ENCODE measurements at places on chromosomes 13 and 19.

GRCh38 chr19:1085053-1085658, 10.0 kb downstream of the POLR2E start:
- DNase-seq, result no peak

DNA sequence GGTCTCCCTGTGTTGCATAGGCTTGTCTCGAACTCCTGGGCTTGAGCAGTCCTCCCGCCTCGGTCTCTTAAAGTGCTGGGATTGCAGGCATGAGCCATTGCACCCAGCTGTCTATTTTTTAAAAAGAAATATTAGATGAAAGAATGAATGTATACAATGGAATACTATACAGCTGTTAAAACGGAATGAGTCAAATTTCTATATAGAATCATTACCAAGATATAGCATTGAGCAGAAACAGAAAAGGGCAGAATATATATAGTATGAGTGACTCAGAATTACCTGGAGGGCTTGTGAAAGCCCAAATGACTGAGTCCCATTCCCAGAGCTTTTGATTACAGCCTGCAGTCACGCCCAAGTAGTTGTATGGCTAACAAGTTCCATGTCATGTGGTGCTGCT, 4.4 kb downstream of the DACT3 start:
- DNase-seq, result no peak

- peak; percentile 64 for DNase-seq
Observed at GRCh38 chr13:28601581-28601980, 57.3 kb upstream of the POMP start.

DNA sequence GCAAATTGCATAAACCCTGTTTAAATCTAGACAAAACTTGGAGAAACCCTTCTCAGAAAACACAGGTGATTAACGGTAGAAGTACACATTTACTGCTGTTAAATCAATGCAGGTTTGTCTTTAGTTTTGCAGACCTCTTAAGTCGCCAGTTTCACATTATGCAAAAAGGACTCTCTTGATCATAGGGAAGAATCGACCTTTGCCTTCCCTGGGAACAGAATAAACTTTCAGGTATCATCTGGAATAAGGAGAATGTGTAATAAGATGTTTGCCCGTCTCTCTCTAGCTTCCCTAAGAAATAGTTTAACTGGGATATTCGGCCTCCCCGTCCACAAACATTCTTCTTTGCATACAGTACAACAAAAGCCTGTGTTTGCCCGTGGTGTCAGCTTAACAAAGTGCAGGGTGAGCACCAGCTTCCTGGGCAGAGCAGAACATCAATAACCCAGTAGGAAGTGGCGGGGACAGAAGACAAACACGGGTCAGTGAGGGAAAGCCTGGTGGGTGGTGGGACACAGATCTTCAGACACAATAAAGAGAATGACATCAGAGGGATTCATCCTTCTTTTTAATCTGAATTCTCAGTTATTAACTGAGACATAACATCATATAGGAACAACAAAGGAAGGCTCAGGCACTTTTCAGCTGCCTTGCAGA, 1077.7 kb upstream of the SLC10A2 start:
- no peak for DNase-seq

DNA sequence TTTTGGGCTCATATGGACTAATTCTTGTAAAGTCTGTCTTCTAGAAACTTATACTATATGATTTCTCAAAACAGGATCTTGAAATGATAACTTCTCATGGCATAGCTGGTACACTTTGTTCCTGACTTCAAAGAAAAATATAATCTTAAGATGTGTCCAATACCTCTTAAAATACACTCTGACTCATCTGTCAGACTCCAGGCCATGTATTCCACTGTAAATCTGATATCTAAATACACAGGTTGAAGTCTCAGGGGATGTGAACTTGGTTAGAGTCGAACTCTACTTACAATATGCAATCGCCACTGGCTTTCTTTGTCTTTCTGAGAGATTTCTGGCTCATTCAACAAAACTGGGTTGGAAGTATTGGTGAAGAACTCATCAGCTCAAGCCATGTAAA, 99.8 kb downstream of the LACC1 start:
- no peak for DNase-seq

DNA sequence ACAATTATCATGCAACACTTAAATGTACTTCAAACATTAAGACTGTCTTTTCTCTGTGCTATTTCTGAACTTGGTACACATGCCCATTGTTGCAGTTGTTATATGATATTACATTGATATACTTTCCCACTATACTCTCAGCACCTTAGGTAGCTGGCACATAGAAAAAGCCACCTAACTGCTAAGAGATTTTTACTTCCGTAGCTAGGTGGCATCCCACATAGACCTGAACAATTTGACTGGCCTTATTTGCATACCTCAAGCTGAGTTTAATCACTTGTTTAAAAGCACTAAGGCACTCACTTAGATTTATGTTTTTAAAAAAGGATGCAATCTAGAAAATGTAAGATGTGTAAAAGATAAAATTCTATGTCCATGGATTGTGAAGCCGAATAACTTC, 194.2 kb downstream of the POU4F1 start:
- no peak for DNase-seq

DNA sequence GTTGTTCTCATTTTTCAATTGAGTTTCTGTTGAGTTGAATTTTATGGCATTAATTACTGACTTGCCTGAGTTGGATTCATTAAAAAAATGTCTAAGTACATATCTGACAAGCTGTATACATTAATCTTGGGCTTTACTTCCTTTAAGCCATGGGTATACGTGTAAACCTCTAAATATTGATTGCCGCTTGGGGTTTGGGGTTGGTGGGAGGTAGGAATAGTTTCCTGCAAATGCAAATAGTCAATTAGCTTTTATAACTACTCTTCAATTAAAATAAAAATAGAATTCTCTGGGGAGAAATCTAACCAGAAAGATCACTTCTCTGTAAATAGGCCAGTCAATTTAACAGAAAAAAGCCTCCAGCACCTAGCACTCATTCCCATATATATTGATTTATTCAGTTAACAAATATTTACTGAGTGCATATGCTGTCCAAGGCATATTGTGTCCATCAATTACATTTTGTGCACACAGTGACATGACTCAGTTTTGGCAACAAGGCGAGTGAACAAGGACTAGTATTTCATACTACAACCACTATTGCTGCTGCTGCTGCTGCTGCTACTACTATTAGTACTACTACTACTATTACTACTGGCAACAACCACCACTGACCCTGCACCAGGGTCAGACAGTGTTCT, 306.8 kb downstream of the RFC3 start:
- DNase-seq, result no peak

DNA sequence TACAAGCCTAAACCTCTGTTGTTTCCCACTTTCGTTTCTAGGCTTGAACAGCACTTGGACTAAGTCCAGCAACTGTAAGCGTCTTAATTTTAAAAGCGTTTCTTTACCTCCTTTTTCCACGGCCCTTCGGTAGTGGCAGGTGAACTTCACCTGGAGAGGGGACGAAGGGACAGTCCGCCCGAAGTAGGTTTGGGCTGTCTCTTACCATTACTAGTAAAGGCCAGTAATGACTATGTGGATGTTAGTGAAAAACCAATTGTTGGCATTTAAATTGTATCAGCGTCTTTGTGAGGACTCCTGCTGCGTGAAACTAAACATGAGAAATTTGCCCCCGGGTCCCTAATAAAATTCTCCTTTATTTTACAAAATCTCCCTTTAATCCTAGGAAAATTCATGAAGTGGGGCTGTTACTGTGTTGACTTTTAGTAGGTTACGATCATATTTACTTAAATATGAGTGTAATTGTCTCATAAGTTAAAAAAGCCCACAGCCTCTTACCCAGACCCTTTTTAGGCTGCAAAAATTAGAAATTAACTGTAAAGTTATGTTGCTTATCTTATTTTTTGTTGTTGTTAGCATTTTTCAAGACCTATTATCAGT, 983 bp downstream of the ITM2B start:
- no peak for DNase-seq

- no peak for DNase-seq
Observed at GRCh38 chr19:45862271-45862563, 730 bp downstream of the SYMPK start.

DNA sequence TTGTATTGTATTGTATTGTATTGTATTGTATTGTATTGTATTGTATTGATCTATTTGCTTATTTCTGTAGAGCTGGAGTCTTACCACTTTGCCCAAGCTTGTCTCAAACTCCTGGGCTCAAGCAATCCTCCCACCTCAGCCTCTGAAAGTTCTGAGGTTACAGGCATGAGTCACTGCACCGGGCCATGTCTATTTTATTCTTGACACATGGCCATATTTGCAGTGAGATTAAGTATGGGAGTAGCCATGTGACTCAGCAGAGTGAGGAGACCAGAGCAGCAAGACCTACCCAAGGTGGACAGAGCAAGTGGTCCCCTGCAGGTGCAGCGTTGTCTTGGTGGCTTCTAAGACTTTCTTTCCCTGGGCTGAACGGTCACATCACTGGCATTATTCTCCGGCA, 49.1 kb upstream of the UBAC2 start:
- DNase-seq, result no peak

- peak; percentile 42 for DNase-seq
Observed at GRCh38 chr13:102799426-102800144, 666 bp downstream of the BIVM start.

- no peak for DNase-seq
Observed at GRCh38 chr19:15563931-15564330, 51.1 kb upstream of the CYP4F8 start.

GRCh38 chr19:11159598-11160439, 4.2 kb upstream of the SPC24 start:
- no peak for DNase-seq

DNA sequence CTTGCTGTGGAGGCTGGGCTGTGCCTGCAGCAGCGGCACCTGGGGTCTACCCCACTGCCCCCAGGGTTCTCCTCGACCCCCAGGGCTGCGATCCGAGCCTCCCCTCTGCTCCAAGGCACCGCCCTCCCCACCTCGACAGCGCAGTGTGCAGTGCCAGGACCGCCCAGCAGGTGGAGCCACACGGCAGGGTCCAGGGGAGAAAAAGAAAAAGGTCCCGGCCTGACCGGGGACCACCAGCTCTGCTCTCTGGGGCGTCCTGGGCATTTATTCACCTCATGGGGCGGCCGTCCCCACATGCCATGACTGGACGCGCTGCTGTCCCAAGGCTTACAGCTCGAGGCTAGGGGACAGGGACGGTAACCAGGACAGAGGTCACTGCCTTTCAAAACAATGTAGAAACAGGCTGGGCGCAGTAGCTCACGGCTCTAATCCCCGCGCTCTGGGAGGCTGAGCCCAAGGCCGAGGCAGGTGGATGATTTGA, 10.6 kb downstream of the REXO1 start:
- no peak for DNase-seq

- DNase-seq, result peak; percentile 86
Observed at GRCh38 chr19:17932485-17933338, at the start of gene CCDC124. TSS of gene CCDC124 (plus strand) at chr19:17933015. CDS start at chr19:17936421, 3,406 bp downstream.

DNA sequence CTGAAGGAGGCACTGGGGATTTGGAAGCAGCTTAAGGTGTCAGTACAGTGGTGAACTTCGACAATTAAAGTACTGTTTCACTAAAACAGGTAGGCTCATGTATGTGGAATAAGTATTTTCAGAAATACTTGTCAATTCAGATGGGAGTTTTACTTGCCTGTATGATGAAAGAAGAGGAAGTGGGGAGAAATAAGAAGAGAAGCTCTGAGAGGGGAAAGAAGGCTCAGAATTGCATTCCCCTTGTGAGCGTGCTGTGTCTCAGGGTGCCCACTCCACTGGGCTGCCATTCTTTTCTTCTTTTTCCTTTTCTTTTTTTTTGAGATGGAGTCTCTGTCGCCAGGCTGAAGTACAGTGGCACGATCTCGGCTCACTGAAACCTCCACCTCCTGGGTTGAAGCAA, 38.6 kb upstream of the RNF17 start:
- DNase-seq, result no peak

GRCh38 chr13:104436555-104436954, 1370.3 kb upstream of the SLC10A2 start:
- no peak for DNase-seq

- DNase-seq, result no peak
Observed at GRCh38 chr19:7295912-7296536, 1.8 kb upstream of the INSR start.

DNA sequence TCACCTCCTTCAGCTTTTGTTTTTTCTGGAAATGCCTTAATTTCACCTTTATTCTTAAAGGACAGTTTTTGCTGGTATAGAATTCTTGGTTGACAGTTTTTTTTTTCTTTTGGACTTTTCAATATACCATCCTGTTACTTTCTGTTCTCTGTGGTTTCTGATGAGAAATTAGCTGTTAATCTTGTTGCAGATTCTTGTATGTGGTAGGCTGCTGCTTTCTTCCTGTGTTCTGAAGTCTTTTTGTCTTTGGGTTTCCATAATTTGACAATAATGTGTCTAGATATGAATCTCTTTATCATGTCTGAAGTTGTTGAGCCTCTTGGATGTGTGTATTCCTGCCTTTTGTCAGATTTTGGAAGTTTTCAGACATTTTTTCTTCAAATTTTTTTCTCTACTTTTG, 12.0 kb downstream of the ZNF283 start:
- no peak for DNase-seq

GRCh38 chr13:106691341-106691740, 123.4 kb upstream of the ARGLU1 start:
- no peak for DNase-seq

- no peak for DNase-seq
Observed at GRCh38 chr13:30803749-30804148, 68.4 kb downstream of the ALOX5AP start.

DNA sequence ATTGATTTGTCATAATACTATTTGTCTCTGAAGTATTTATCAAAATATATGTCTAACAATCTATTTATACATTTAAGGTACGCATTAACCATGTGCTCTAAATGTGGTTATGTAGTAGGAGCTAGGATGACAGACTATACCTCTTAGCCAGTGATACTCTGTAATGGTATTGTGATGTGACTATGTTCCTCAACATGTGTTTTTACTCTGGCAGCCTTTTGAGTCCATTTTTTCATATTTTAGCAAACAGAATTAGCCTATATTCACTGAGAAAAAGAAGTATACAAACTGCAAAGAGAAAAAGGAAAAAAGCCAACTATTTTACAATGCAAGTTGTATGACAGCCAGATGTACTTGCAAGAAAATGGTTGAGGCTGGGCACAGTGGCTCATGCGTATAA, 26.7 kb downstream of the MAB21L1 start:
- no peak for DNase-seq

- DNase-seq, result no peak
Observed at GRCh38 chr19:36142046-36142445, 2.2 kb downstream of the CAPNS1 start.

GRCh38 chr19:43372462-43372861, 19.0 kb downstream of the CD177 start:
- DNase-seq, result no peak

GRCh38 chr13:51339952-51340732, 651 bp downstream of the SERPINE3 start:
- no peak for DNase-seq

DNA sequence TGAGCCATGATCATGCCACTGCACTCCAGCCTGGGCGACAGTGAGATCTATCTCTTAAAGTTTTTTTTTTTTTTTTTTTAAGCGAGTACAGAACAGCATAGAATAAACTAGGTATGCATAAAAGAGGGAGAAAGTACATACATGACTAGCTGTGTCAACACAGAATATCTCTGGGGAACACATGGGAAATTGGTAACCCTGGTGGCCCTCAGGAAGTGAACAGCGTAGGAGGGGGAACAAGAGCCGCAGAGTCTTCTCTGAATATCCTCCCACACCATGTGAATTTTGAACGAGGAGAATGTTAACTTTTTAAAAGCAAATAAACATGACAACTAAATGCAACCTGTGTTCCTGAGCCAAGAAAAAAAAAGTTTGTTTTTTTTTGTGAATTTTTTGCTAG, 15.2 kb downstream of the PHLDB3 start:
- DNase-seq, result no peak

- DNase-seq, result no peak
Observed at GRCh38 chr19:46714444-46715106, 2.3 kb downstream of the PRKD2 start.

GRCh38 chr19:46043519-46043918, 2.7 kb upstream of the IGFL4 start:
- DNase-seq, result no peak
